Caki2 (cell line): ENCODE measurements at places on chromosomes 7 and 10.

DNA sequence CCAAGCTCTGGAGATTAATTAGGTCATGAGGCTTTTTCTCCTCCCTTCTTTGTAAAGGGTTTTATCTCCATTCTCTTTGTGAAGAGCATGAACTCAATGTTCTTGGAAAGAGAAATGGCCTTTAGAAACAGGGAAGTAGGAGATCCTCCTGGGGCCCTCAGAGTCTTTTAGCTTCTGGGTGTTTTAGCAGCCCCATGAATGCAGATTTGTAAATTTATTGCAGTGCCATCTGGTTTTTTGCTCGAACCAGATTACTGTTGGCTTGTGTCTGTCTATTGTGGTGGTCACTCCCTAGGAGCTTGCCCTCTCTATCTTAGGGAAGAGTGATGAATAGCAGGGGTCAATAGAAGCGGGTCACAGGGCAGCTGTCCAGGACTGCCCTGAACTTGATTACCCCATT lies 110.6 kb downstream of the BTRC start:
- no peak for DNase-seq

DNA sequence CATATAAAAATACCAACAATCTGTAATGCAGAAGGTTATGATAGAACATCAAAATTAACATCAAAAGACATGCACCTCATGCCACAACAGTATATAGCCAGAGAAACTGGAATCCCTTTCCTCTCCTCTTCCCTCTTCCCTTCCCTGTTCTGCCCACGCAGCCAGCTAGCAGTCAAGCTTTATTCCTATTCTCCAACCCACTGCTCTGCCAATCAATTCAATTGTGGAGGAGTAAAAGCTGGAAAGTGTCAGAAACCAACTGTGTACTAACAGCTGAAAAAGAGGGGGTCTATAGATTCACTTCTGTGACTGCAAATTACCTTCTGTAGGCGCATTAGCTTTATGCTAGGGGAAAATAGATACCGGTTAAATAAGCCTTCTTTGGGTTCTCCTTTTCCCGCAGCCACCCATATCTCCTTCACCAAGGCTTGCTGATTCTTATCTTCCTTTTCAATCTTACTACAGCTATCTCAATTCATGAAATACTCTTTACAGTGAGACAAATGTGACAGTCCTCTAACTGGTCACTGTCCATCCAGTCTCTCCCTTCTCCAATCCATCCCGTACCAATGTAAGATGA lies 16.3 kb downstream of the ABI1 start:
- no peak for DNase-seq

DNA sequence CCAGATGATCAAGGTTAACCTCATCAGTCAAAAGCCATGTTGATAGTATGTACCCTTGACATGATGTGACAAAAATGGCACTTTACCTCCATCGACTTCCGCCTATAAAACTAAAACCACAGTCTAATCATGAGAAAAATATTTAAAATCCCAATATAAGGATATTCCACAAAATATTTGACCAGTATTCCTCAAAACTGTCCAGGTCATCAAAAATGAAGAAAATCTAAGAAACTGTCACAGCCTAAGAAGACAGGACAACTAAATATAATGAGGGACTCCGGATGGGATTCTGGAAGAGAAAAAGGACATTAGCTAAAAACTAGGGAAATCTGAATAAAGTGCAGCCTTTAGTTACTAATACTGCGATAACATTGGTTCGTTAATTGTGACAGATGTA lies 67.6 kb downstream of the XPNPEP1 start:
- no peak for DNase-seq

DNA sequence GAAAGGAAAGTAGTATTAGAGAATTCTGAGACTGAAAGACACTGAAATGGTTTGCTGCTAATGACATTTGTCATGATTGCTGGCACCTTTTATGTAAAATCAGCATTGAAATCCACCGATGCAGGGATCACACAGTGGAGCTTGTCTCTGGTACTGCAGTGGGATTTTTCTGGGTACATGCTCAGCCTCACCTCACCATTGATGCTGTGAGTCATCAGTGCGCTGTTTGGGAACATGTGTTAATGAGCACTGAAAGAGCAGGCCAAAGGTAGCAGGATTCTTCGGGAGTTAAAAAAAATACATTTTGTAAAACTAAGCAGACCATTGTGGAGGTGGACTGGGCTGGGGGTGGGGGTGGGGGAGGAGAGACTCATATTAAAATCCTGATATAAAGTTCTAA lies 174.9 kb downstream of the CREB5 start:
- peak; percentile 42 for DNase-seq

DNA sequence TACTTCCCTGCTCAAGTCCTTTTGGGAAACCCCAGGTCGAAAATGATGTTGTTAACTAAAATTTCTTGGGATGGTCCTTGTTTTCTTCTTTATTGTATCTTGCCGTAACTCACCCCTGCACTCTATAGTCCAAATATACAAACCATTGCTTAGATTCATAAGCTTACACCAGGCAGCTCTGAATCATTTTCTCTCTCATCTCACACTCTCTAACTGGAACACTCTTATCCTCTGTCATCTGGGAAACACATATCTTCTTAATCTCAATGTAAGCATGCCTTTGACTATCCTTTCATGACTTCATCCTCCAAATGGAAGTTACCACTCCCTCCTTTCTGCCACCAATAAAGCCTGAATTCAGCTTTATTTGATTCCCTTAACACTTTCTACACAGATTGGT lies 175.8 kb upstream of the ANK3 start:
- DNase-seq, result no peak
